ENCODE measurements at places on chromosomes 2 and 18.

- no peak for DNase-seq
These were observed 148.8 kb upstream of the SALL3 start for GRCh38 chr18:78830826-78831225.

- no peak for DNase-seq
These were observed 55.3 kb upstream of the TMEM163 start for GRCh38 chr2:134773759-134774742.

DNA sequence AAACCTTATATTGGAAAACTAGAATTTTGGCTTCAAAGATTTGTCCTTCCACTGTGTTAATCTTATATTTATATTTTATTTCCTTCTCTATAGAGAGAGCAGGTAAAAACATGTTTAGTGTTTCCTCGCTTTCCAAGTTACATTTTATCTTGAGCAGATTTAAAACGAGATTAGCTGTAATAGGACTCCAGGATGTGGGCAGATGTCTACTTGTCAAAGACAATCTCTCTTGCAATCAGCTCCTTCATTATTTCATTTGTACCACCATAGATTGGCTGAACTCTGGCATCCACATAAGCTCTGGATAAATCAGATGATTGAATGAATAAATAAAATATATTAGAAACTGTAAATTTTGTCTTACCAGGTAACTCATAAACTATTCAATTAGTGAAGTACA is 17.5 kb upstream of the KANSL1L start:
- DNase-seq: no peak

DNA sequence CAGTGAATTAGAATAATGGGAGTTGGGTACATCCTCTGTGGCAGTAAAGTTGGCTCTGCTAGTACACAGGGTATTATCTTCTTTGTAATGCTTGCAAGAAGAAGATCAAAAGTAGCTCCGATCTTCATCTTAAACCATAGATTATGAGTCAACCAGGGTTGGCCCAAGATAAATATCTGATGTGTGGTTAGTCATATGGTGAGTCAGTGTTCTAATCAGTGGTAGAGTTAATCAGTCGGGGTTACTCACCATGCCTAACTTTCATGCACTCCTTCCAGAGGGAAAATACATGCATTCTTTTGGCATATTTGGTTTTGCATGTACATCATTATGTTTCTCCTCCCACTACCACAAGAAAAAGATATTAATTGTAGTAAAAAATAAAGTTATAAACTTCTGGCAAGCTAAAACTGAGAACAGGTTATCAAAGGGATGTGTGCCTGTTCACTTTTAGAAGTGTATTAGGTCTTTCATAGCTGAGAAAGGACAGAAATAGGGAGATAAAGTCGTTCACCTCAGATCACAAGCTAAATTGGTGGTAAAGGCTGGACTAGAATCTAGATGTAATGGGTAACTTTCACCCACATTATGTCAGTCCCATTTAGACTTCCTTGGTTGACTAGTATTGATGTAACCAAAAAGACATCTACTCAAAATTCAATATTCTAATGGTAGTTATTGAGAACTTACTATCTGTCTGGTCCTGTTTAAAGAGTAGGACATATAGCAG is 684.4 kb downstream of the IRS1 start:
- no peak for DNase-seq

DNA sequence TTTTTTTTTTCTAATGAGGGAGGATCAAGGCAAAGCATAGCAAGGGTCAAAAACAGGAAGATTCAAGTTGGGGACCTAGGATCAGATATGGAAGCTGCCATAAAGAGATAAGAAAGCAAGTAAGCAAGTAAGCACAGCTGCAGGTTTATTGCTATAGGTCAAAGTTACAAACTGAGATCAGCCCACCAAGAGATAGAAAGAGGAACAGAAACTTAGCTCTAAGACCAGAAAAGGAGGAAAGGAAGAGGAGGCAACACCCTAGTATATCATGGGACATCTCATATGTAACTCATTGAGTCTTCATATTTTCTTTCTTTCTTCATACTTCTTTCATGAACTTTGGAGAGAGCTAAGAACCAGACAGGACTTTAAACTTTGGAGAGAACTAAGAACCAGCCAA is 295.9 kb upstream of the CRIM1 start:
- peak; percentile 69 for DNase-seq

DNA sequence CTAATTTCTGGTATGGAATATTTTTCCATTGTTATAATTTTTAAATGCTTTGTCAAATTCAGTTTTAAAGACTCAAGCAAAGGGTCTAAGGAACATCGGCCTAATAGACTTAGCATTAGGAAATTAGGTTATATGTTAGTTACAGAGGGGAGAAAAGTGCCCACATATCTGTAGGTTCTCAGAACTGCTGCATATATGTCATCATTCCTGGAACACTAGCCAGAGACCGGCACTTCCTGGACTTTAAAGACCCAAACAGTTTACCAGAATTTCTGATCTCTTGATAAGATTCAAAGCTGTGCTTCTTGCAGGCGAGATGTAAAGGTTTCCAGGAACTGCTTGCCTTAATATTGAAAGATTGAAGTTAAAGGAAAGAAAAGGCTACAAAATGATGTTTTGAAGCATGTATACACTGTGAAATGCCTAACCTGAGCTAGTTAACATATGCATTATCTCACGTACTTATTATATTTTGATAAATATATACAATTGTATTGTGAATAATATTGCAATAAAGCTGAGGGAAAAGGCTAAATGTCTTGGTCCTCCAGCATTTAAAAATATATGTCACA is 993.6 kb downstream of the LRP1B start:
- DNase-seq: no peak

DNA sequence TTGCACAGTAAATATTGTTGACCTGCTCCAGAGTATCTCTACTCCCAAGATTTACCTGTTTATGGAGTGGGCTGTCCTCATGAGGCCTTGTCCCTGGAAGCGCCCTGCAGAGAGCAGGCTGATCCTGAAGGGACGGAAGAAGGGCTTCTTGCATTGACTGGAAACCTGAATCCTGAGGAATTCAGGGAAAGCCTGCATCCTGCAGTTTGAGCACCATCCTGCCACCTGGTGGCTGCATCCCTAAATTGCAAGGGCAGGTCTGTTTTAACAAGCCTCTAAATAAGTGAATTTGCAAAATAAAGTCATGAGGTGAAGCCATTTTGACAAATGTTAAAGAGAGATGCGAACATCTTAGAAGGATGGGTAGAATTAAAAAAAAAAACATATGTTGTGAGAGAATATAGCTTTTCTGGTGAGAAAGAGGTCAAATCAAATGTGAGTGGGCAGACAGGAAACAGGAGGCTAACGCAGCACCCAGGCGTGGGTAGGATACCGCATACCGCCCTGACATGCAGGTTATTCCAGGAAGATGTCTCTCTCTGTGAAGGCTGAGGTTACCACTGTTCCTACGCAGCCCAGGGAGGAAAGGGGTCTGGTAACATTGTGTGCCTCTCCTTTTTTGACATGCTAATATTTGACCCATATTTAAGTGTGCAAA is 754.9 kb downstream of the RNF144A start:
- peak; percentile 22 for DNase-seq

DNA sequence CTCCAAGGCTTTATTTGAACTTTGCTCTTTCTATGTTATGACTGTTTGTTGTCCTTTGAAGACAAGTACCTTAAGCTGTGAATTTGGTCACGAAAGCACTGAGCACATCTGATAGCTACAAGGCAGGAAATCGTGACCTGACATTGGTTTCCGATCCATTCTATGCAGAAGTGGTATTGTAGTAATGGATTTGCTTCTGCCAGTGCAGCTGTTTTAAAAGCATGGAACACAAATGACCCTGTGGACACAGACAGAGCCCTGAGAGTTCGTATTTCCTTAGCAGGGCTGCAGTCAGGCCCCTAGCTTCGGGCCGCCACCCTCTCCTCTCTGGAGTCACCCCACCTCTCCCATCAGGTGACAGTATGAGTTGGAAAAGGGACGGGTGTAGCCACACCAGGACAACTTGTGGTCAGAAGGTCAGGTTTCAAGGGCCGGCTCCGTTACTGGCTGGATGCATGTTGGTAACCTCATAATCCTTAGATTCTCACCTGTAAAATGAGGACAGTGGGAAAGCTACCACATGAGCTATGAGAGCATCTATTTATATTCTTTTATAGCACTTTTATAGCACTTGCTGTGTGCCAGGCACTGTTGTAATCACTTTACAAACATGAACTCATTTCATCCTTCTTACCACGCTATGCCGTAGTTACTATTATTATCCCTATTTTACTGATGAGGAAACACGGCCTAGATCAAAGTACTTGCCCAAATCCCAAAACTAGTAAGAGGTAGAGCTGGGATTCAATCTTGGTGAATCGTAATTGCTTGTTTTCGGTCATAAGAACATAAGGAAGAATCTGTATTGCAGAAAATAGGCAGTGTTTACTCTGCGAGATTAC is 70.2 kb downstream of the SPATS2L start:
- peak; percentile 86 for DNase-seq

DNA sequence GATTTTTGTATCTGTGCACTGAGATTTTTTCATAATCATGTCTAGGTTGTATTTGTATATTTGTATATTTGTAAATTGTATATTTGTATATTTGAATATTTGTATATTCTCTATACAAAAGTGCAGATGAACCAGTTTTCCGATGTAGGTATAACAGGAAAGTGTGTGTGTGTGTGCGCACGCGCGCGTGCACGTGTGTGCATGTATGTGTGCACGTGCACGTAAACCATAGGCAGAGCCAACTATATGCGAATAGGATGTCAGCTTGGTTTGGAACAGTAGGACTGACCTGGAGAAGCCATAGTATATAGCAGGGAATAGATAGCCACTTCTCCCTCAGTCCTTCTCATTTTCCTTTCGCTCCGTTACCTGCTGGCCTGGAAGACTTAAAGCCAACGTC is 565.8 kb downstream of the XIRP2 start:
- no peak for DNase-seq

GRCh38 chr18:39624961-39625360 is 2059.4 kb upstream of the CELF4 start:
- DNase-seq: no peak

DNA sequence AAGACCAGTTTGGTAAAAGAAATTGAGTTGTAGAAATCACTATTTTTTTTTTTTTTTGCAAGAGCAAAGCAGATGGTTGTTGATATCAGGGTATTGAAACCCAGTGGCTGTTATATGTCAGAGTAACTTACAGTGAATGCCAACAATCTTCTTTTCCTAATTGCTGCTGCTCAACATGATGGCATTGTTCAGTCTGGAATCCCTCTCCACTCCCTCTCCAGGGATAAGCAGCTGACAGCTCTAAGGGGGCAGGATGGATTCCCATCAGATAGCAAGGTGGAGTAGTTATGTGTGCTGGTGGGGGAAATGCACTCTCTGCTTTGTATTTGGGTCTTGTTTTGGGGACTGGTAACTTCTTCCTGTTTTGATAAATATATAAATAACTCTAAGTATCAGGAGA is 200.0 kb downstream of the PIK3C3 start:
- no peak for DNase-seq

DNA sequence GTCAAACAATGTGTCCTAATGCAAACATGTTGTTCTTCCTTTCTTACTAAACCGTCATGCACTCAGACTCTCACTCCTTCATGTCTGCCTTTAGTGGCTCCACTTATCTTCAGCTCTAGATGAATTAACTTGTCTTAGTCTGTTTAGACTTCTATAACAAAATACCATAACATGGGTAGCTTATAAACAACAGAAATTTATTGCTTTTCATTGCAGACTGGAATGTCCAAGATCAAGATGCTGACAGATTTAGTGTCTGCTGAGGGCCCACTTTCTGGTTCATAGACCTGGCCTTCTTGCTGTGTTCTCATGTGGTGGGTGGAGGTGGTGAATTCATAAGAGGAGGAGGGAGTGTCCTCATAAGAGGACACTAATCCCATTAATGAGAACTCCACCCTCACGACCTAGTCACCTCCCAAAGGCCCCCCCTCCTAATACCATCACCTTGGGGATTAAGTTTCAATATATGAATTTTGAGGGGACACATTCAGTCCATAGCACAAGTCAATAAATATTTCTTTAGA is 32.3 kb downstream of the RALBP1 start:
- no peak for DNase-seq

DNA sequence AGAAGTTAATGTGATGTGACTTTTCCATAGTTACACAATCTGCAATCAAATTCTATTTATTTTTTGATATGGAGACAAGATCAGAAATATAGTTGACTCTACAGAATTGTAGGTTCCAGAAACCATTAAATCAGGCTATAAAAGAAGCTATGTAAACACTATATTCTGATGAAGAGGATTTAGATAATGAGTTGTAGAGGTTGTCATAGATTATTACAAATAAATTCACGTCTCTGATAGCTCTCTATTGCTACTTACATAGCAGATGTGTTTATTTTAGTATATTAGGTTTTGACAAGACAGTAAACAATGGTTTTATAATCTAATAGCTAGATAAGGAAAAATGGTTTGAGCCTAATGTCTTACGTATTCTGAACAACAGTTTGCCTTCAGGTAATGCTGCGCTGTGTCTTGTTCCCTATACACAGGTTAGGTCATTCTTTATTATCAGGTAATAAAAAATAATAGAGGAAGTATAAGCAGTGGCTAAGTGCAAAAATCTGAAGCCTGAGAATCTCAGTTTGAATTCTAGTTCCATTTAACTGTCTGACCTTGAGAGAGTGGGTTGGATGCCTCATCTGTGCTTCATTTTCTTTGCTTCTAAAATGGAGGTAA is 93.4 kb downstream of the PPP1R1C start:
- DNase-seq: no peak

GRCh38 chr18:79483971-79484491 is 88.3 kb downstream of the NFATC1 start:
- no peak for DNase-seq

- DNase-seq: no peak
These were observed 130.9 kb downstream of the GLI2 start for GRCh38 chr2:120866483-120867140.

- DNase-seq: no peak
These were observed 30.5 kb downstream of the DNMT3A start for GRCh38 chr2:25310965-25311864.

DNA sequence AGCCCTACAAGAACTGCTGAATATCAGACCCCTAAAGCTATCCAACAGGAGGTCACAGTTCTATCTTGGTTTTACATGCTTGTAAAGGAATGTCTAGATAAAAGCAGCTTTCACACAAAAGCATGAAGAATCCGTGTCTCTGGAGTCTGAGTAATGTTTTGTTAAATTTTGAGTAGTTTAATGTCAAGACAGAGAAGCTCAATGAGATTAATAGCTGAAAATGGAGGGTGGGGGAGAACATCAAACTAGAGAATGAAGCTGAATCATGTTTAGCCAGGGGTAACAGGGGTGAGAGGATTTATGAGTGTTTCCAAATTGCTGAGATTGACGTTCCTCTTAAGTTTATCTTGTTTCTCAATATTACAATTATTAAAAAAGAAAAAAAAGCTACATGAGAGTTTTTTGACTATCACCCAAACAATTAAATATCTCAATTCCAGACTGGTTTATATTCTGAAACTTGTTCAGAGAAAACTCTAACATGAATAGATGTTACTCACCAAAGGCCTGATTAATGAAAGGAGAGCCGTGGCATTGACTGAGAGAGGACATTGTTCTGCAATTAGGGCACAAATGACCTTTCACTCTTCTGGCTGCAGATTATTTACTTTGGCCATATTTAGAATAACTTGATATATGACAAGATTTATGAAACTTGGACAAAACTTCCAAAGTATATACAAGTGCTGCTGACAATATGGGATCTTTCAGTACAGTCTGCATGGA is 266.4 kb upstream of the ETAA1 start:
- no peak for DNase-seq

GRCh38 chr18:11999429-11999828 is 18.1 kb downstream of the IMPA2 start:
- no peak for DNase-seq

Data from MM.1S (cell line).